Endothelial cell of umbilical vein (primary cell): ENCODE measurements at places on chromosomes 3 and 15. TPM values are rescaled to one million over a fixed set of nuclear protein-coding genes. Genes with fewer than 3 reads are reported as not detected.

PXK gene
- polyA plus RNA-seq = 8.4 and 11.3 TPM in 2 replicates

DNA sequence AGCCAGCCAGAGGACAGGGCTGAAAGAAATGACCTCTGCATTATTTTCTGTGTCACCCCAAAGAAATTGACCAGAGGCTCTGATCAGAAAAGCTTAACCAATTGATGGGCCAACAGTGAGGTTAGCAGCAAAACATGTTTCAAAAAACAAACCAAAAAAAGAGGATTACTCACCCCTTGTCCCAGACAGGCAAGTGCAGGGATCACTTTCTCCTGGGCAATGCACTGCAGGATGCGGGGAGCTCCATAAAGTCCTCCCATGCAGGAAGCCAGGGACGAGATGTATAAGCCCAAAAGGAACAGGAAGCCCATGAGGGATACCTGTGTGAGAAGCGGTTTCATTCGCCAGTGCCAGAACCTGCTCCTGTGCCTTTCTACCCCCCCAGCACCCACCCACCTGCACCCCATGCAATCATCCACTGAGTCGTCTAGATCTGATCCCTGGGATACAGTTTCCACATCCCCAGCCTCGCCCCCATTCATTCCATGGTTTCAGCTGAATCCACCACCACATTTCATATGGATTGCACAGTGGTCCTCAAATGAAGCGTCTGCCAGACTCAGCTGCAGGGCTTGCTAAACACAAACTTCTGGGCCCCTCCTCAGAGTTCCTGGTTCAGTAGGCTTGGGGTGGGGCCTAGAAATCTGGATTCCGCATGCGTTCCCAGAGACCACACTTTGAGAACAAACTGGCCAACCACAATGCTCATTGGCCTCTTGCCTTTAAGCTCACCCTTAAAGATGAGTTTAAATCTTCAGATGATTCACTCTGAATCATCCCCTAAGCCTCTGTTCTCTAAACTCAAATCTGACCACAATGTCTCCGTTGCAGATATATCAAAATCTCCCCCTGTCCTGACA lies 54.4 kb upstream of the HEG1 start:
- H3K4me3 ChIP-seq = no peak overlapping the region
- H3K4me1 ChIP-seq = peaks cover 6% of the 10 kb centered on the region
- no peak overlapping the region for H3K27ac ChIP-seq
- H3K27me3 ChIP-seq = no peaks in the 10 kb centered on the region

CFAP20DC gene
- polyA plus RNA-seq = 0.92 TPM in 2 replicates

DNA sequence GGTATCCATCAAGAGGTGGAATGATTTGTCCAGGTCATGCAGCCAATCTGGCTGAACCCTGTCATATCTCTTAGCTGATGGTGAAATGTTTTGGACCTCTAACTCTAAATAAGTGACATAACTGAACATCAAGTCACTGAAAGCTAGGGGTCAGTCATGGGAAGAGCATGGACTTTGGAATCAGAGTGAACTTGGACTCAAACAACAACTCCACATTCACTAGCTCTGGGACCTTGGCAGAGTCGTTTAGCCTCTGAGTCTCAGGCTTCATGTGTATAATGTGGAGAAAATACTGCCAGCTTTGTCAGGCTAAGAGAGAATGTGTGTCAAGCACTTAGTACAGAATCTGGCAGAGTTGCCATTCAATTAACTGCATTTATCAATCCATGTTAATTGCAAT lies 557.8 kb upstream of the CFAP20DC start:
- H3K36me3 ChIP-seq = no peaks in the 10 kb centered on the region
- DNase-seq = no peak
- H3K27ac ChIP-seq = no peak overlapping the region
- no peaks in the 10 kb centered on the region for H3K4me1 ChIP-seq
- no peaks in the 10 kb centered on the region for H3K27me3 ChIP-seq
